WTC11 (cell line): ENCODE measurements at places on chromosomes 7 and 10. TPM values are rescaled to one million over a fixed set of nuclear protein-coding genes. Genes with fewer than 3 reads are reported as not detected.

WDFY4 gene
- 0.13 to 0.25 TPM (median 0.21 TPM) in 3 replicates for total RNA-seq

BCCIP gene
- total RNA-seq = 95.3 to 102 TPM (median 96.4 TPM) in 3 replicates

GRCh38 chr7:2817456-2817855, 26.7 kb downstream of the GNA12 start:
- no peaks in the 10 kb centered on the region for H3K27me3 ChIP-seq
- DNase-seq = no peak
- H3K27ac ChIP-seq = peak overlapping the region; percentile 93
- H3K4me1 ChIP-seq = peaks cover 96% of the 10 kb centered on the region
- no peak overlapping the region for H3K4me3 ChIP-seq
- peaks cover 3% of the 10 kb centered on the region for H3K36me3 ChIP-seq

GFRA1 gene
- total RNA-seq = 4.4 to 6.1 TPM (median 5.1 TPM) in 3 replicates

PAPOLB gene
- total RNA-seq = 0.23 to 0.31 TPM (median 0.27 TPM) in 3 replicates

- no peaks in the 10 kb centered on the region for H3K36me3 ChIP-seq
- no peaks in the 10 kb centered on the region for H3K27me3 ChIP-seq
- peaks cover 9% of the 10 kb centered on the region for H3K4me1 ChIP-seq
- H3K27ac ChIP-seq = peak overlapping the region; percentile 19; the same call in 1 of the 2 replicates
- H3K4me3 ChIP-seq = no peak overlapping the region
Observed at GRCh38 chr7:73613954-73614735, 10.2 kb downstream of the MLXIPL start.

AGR2 gene
- total RNA-seq = 0.32 to 1.6 TPM (median 1.4 TPM) in 3 replicates

ITIH5 gene
- 3.1 to 3.8 TPM (median 3.6 TPM) in 3 replicates for total RNA-seq

GNGT1 gene
- total RNA-seq = 0.63 to 1.3 TPM (median 1.2 TPM) in 3 replicates

DNA sequence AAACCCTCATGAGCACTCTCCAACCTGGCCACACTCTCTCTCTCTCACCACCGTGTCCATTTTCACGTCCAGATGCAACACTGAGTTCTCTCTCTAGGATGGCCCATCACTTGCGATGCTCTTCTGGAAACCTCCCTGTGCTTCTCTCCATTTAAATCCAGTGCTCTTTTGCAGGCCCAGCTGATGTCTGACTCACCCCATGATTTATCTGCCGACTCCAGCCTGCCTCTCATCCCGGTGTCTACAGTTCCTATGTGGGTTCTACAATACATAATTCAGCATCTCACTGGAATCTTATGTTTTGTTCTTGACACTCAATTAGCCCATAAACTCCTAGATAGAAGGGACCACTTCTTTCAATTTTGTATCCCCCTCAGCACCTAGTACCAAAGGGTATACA, 5.0 kb downstream of the TPK1 start:
- H3K27ac ChIP-seq = no peak overlapping the region
- DNase-seq = no peak
- H3K27me3 ChIP-seq = peaks cover 11% of the 10 kb centered on the region
- H3K36me3 ChIP-seq = no peaks in the 10 kb centered on the region
- H3K4me3 ChIP-seq = no peak overlapping the region

GRCh38 chr10:71393841-71394475, 2.8 kb upstream of the CDH23 start:
- H3K36me3 ChIP-seq = no peaks in the 10 kb centered on the region
- H3K27me3 ChIP-seq = peaks cover 44% of the 10 kb centered on the region
- H3K4me1 ChIP-seq = peaks cover 16% of the 10 kb centered on the region

DNA sequence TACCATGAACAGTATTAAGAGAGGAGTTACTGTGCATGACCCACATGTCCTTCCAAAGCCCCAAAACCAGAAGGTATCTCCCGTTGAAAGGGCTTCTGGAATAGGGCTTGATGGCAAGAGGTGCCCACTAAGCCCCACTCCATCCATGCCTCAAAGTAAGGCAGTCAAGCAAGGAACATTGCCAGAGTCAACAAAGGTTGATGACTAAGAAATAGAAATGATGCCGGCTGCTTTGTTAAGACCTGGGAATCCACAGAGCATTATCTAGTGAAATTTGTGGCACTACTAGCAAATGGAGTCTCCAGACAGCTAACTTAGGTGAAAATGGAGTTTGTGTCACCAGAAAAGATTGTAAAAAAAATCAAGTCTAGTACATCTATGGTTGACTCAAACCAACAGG, 6.2 kb downstream of the SFR1 start:
- peaks cover 22% of the 10 kb centered on the region for H3K4me1 ChIP-seq
- H3K27me3 ChIP-seq = no peaks in the 10 kb centered on the region; the same call in 1 of the 2 replicates
- no peak overlapping the region for H3K27ac ChIP-seq
- no peak for DNase-seq
- peaks cover 6% of the 10 kb centered on the region for H3K36me3 ChIP-seq
- no peak overlapping the region for H3K4me3 ChIP-seq

DNA sequence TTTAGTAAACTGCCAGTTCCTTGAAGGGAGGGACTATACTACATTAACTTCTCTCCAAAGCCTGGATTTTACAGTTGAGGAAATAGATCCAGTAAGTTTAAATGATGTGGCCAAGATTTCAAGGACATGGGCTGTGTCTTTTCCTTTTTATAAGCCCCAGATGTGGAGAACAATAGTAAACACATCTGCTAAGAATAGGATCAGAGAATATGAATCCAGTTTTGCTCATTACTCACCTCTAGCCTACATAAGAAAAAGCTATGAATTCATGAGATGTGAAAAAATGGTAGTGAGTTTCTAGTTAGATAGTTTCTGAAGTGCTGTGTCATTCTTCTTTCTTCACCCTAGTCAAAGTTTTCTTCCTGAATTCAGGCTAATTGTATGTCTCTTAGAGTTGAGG, 38.6 kb downstream of the MAGI2 start:
- no peaks in the 10 kb centered on the region; the same call in 1 of the 2 replicates for H3K27me3 ChIP-seq
- no peak for DNase-seq
- no peak overlapping the region for H3K4me3 ChIP-seq
- no peaks in the 10 kb centered on the region for H3K36me3 ChIP-seq

DNA sequence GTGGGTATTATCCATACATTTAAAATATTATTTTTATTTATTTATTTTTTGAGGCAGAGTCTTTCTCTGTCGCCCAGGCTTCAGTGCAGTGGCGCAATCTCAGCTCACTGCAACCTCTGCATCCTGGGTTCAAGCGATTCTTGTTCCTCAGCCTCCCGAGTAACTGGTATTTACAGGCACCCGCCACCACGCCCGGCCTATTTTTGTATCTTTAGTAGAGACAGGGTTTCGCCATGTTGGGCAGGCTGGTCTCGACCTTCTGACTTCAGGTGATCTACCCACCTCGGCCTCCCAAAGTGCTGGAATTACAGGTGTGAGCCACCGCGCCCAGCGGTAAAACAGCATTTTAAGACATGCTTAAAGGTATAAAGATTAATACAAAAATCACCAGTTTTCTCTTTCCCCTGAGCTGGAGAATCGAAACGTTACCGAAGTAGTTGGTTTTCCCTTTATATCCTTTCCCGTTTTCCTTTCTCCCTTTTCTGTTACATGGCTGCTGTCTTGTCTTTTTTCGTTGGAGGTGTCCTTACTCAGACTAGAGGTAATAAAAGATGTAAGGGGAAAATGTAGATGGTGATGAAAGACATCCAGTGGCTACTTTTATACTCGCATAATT, 1.7 kb downstream of the ARL5B start:
- peaks cover 39% of the 10 kb centered on the region for H3K4me1 ChIP-seq
- no peak for DNase-seq
- peak overlapping the region; percentile 99 for H3K4me3 ChIP-seq
- H3K27ac ChIP-seq = peak overlapping the region; percentile 55
- H3K36me3 ChIP-seq = peaks cover 8% of the 10 kb centered on the region

DNA sequence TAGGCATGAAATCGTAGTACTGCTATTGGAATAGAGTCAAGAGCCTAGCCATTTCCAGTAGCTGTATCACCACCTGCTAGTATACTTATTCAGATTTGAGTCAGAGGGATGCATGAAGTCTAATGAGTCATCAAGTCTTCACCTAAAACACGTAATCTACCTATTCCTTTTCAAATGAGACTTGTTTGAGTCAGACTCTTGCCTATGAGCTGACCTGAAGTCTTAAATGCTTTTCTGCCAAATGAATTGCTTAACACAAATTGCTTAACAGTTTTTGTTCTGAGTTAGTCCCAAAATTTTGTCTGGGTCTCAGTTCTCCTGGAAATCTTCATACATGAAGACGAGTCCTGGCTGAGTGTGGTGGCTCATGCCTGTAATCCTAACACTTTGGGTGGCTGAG, 165.2 kb downstream of the GNAT3 start:
- H3K27me3 ChIP-seq = no peaks in the 10 kb centered on the region
- no peaks in the 10 kb centered on the region for H3K36me3 ChIP-seq
- no peak overlapping the region for H3K27ac ChIP-seq
- H3K4me3 ChIP-seq = no peak overlapping the region
- H3K4me1 ChIP-seq = no peaks in the 10 kb centered on the region
- DNase-seq = no peak

GIMAP7 gene
- 0.37 to 0.48 TPM (median 0.37 TPM) in 3 replicates for total RNA-seq

NXPH1 gene
- 0.14 to 0.59 TPM (median 0.27 TPM) in 3 replicates for total RNA-seq

MMRN2 gene
- 1.7 to 2.8 TPM (median 2.4 TPM) in 3 replicates for total RNA-seq

DNA sequence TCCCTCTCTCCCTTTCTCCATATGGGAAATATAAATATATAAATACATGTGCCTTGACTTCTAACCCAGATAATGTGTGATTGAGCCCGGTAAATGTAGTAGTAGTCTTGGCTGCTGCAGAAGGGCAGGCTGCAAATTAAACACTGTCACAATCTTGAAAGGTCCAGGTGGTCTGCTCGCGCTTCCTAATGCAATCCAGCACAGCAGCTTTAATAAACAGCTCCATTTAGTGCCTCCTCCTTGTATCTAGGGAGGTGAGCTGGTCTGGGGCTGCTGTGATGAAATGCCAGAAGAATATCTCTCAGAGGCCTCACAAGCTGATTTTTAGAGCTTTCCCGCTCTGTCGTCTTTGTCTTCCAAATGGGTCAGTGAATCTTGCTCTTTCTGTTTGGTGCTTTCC, 782 bp downstream of the POU6F2 start:
- peaks cover 15% of the 10 kb centered on the region for H3K4me1 ChIP-seq
- DNase-seq = no peak
- H3K4me3 ChIP-seq = peak overlapping the region; percentile 10; the same call in 1 of the 2 replicates
- no peaks in the 10 kb centered on the region for H3K36me3 ChIP-seq
- H3K27me3 ChIP-seq = peaks cover 17% of the 10 kb centered on the region

GRCh38 chr10:106268000-106268399, 896.5 kb downstream of the SORCS1 start:
- H3K36me3 ChIP-seq = no peaks in the 10 kb centered on the region
- no peak for DNase-seq
- no peak overlapping the region for H3K4me3 ChIP-seq
- no peaks in the 10 kb centered on the region for H3K27me3 ChIP-seq

- DNase-seq = no peak
- no peaks in the 10 kb centered on the region for H3K4me1 ChIP-seq
- no peaks in the 10 kb centered on the region for H3K36me3 ChIP-seq
- H3K27me3 ChIP-seq = no peaks in the 10 kb centered on the region
- no peak overlapping the region for H3K27ac ChIP-seq
Observed at GRCh38 chr7:94687076-94687475, 31.1 kb upstream of the SGCE start.

- peaks cover 10% of the 10 kb centered on the region for H3K4me1 ChIP-seq
- no peak overlapping the region for H3K27ac ChIP-seq
- DNase-seq = no peak
- no peaks in the 10 kb centered on the region for H3K36me3 ChIP-seq
- H3K27me3 ChIP-seq = peaks cover 37% of the 10 kb centered on the region
- no peak overlapping the region for H3K4me3 ChIP-seq
Observed at GRCh38 chr10:114103284-114103683, 59.6 kb downstream of the ADRB1 start.

DNA sequence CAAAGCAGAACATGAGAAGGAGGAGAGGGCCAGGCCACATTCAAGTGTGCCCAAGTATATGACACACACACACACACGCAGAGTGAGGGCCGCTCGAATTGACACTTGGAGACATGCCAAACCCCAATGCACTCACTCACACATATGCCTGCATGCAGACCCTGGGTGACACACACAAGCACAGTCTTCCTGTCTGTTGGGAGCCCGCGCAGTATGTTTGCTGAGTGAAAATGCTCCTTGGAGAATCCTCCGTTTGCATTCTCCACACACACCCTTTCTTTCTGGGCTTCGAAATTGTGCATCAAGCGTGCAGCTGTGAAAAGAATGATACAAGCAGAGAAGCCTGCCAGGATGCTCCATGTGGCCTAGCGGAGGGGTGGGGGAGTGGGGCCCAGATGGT, 120.9 kb downstream of the PLXNA4 start:
- H3K36me3 ChIP-seq = no peaks in the 10 kb centered on the region
- H3K27ac ChIP-seq = no peak overlapping the region
- no peak overlapping the region for H3K4me3 ChIP-seq
- H3K27me3 ChIP-seq = peaks cover 4% of the 10 kb centered on the region; the same call in 1 of the 2 replicates

ARHGAP22 gene
- 8.2 to 8.6 TPM (median 8.3 TPM) in 3 replicates for total RNA-seq

PDE6C gene
- total RNA-seq = not detected in 3 replicates

DNA sequence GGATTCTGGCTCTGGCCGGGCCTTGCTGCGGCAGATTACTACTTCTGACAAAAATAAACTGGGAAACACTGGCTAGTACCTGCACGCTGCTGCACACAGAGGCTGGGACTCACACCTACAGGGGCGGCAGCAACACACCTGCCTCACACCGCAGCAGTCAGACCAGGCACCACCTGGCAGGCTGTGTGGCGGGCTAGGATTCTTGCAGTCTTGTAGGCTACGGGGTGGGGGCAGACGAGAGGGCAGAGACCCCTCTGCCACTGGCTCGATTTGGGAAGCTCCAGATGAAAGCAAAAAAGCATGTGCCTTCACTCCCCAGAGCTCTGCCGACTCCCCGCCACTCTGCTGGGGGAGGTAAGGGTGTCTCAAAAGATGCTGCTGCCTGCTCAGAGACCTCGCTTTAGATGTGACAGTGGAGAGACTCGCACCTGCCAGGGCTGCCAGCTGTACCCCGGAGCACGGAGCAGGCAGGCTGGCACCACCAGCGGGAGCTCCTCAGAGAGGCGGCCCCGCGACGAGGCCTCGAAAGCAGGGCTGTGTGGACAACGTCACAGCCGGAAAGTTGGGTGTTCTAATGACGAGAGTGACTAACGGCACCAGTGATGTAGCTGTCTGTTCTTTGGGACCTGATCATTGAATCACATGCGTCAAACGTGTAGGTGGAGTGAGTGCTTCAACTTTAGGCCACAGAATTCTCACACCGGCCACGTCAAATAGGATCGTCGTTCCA, 250.5 kb downstream of the ZMYND11 start:
- peaks cover 3% of the 10 kb centered on the region; the same call in 1 of the 2 replicates for H3K36me3 ChIP-seq
- H3K4me1 ChIP-seq = no peaks in the 10 kb centered on the region
- no peak for DNase-seq
- H3K27ac ChIP-seq = no peak overlapping the region; the same call in 1 of the 2 replicates
- H3K4me3 ChIP-seq = no peak overlapping the region

ADARB2 gene
- 3.3 to 4.9 TPM (median 3.7 TPM) in 3 replicates for total RNA-seq
